ENCODE measurements at places on chromosomes 12 and 14.

- no peak for DNase-seq
Measured at GRCh38 chr12:12508612-12509011, 54.1 kb downstream of the DUSP16 start.

GRCh38 chr12:105259226-105259625 is 23.3 kb upstream of the APPL2 start:
- DNase-seq, result no peak

DNA sequence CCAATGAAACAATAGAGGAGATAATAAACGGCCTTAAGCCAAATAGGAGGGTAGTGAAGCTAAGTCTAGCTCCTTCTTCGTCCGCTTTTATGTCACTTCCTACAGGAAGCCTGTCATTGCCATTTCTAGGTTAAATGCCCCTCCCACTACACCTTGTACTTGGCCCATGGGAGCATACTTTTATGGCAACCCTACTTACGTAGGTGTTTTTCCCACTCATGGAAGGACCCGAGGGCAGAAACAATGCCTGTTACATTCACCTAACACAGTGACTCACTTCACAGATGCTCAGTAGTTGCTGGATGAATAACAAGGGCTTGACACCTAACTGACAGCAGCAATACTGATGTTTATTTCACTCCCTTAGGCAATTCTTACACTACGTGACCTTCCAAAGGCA is 44.5 kb downstream of the ALKBH1 start:
- DNase-seq, result no peak

- DNase-seq, result no peak
Measured at GRCh38 chr14:55151601-55152000, 22.5 kb downstream of the LGALS3 start.
